NCI-H446 (cell line): ENCODE measurements at places on chromosomes 2 and 18.
A peak's percentile ranks its signal among the peaks of the same experiment; 100 is the strongest.

DNA sequence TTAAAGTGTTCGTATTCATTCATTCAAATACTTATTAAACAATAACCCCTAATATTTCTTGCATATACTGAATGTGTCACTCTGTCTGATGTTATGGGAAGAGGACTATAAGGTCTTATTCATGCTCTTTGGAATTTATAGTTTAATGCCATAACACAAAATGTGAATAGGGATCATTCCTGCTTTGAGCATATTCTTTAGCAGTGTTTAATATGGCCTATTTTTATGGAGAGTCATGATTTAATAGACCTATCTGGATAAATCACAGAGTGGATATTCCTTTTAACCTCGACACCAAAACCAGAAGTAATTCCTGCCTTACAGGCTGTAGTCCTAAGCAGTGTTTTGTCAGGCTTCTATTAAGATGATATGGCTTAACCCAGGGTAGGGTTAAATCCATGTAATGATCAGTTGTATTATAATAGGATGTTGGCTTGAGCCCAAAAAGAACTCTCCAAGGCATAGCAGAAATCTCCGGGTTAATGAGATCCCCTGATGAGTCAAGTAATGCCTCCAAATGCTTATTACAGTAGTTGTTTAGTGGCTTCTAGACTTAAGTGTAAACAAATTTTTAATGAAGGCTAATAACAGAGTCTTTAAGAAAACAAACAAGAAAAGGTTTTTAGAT is 54.3 kb downstream of the GULP1 start:
- DNase-seq = peak; percentile 38

DNA sequence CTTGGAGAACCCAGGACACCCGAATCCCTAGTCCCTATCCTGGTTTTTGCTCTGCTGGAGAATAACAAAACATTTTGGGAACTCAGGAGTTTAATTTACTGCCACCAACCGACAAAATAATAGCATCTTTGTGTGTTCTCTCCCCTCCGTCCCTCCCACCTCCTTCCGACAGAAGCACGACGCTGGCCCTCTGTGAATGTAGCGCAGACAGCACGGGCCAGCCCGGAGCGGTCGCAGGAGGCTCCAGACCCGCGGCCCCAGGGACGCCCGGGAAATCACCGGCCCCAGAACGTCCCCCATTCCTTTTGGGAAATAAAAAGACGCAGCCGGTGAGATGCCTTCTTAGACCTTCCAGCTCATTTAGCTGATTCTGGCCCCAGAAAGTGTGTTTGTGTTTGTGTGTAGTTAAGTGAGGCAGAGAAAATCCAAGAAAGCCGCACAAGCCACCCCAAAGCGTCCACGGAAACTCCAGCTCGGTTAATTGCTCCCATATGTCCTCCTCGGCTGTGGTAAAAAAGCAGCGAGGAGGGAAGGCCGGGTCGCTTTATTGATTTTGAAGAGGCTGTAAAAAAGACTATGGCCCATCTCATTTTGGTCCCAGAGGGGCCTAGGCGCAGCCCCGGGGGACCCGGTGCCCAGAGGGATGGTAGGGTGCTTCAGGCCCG is 577 bp upstream of the TANC1 start:
- peak; percentile 77 for DNase-seq

GRCh38 chr2:222315443-222316121 is 16.8 kb upstream of the PAX3 start:
- no peak for DNase-seq

GRCh38 chr2:16123856-16124780 is 183.8 kb downstream of the MYCN start:
- DNase-seq = no peak

GRCh38 chr18:506264-506663 is 5.8 kb upstream of the COLEC12 start:
- no peak for DNase-seq

- no peak for DNase-seq
Measured at GRCh38 chr18:8279346-8279745, 329.9 kb upstream of the RAB12 start.

DNA sequence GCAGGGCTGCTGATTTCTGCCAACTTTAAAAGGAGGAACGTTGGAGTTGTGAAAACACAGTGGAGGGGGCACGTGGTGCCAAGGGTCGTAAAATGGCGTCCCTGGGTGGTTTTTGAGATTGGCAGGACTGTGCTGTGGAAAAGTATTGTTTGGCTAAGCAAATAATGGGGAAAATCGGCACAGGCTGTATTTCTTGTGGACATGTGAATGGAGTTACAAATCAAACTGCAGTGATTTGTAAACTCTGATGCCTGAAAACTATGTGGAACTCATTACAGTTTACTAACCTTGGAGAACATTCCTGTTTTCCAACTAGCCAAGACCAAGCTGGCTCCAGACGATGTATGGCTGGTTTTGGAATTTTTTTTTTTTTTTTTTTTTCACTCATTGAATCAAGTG is 68.7 kb downstream of the KCTD1 start:
- no peak for DNase-seq

GRCh38 chr2:25132299-25132635 is 36.1 kb downstream of the POMC start:
- no peak for DNase-seq

DNA sequence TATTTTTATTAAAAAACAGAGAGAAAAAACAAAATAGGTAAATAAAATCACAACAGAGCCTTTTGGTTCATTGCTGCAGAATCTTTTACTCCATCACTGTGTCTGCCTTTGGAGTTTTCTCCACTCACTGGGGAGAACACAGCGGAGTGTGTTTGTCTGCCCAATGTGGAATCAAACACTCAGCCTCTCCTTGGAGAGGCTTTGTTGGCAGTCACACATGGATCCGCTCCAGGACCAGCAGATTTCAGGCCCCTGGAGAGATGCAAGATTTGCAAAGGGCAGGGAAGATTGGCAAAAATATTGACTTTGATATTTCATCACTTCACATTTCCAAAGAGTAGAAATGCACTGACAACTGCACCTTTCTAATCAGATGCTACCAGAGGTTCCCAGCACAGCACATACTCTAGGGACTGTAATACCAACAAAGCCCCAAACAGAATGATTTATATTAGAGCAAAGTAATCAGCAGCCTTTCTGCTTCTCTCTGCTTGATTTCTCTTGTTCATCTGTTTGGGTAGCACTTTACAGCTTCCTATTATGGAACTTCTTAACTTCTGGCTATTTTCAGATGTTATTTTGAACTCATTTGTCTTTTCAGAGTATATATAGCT is 1898.8 kb upstream of the PIK3C3 start:
- DNase-seq = peak; percentile 59

DNA sequence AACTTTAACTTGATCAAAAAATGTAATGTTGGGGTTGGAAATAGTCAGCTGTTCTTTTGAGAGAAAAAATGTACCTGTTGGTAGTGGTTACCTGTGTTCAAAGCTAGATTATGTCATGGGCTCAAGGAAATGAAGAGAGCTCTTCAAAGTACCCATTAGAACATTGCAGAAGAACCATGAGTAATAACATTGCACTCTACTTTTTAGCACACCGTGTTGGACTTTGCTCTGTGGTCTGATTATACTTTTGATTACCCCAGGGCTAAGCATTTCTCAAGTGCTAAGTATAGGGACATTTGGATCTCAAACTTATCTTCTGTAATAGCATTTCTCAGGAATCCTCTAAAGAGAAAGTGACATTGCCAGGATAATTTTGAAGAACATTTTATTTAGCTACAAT is 1122.8 kb upstream of the CELF4 start:
- no peak for DNase-seq

GRCh38 chr2:198059800-198060199 is 255.4 kb downstream of the PLCL1 start:
- no peak for DNase-seq

DNA sequence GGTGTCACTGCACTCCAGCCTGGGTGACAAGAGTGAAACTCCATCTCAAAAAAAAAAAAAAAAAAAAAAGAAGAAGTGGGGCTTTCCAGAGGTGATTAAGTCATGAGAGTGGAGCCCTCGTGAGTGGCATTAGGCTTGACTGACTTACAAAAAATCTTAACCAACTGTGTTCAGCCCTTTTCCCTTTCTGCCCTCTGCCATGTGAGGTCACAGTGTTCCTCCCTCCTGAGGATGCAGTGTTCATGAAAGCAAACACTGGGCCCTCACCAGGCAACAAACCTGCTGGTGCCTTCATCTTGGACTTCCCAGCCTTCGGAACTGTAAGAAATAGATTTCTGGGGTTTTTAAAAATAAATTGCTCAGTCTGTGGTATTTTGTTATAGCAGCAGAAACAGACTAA is 37.0 kb upstream of the METTL21A start:
- no peak for DNase-seq

- no peak for DNase-seq
Measured at GRCh38 chr2:112493048-112493447, 11.1 kb downstream of the TTL start.

DNA sequence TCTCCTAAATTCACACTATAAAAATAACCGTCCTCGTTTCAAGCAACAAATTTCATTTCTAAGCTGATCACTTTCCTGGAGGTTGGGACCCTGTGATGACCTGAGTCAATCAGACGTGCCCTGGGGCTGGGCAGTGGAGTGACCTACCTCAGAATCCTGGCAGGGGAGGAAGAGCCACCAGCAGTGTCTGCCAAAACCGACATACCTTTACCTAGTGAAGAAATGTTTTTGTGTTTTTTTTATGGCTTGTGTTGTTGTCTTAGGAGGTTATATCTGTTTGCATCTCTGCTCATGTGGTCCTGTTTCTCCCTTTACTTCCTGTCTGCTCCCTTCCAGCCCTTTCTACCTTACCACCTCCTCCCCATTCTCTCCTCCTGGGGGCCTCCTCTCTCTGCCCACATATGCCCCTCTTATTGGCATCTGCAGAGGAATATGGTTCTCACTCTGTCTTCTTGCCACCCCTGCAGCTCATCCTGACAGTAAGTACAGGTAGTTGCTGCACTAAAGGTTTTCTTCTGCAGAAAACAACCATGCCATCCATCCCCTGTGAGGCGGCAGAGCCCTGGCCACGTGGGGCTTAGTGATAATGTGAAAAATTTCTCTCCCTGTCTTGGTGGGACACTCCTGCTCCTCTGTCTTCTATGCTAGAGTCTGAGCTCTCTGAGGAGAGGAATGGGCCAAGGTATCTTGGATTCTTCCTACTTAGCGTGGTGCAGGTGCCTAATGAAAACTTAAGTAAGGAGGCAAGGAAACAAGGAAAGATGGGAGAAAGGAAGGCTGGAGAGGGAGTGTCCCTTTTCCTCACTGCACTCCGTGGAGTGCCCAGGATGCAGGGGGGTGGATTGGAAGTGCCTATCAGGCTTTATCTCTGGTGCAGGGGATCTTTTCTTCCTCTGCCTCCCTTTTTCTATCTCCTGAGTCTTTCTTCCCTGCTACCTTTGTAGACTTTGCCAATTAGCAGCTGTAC is 15.4 kb downstream of the ACOXL start:
- DNase-seq = no peak

DNA sequence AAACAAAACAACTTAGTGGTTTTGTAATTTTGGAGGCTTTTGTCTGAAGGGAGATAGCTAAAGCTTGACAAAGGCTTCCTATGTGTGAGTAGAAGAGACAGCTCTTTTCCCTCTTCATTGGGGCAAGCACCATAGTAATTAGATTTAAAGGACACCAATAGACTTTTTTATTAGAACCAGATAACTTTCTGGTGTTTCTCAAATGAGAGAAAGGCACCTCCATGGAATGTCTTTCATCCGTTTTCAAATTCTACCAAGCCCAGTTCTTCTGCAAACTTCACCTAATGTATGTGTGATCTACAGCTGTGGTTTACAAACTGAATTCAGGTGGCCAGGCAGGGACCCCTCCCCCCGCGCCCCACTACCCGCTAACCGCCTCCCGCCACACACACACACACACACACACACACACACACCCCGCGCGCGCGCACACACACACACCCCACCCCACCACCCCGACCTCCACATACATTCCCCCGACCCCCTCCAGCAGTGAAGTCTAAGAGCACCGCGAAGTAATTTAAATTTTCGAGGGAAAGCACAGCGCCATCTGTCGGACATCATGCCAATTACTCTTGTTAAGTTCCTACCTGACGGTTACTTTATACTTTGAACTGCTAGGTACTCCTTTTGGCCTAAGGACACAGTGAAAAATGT is 31.6 kb upstream of the PPP1R1C start:
- no peak for DNase-seq

GRCh38 chr2:119483395-119483753 is 40.9 kb downstream of the SCTR start:
- DNase-seq = no peak

DNA sequence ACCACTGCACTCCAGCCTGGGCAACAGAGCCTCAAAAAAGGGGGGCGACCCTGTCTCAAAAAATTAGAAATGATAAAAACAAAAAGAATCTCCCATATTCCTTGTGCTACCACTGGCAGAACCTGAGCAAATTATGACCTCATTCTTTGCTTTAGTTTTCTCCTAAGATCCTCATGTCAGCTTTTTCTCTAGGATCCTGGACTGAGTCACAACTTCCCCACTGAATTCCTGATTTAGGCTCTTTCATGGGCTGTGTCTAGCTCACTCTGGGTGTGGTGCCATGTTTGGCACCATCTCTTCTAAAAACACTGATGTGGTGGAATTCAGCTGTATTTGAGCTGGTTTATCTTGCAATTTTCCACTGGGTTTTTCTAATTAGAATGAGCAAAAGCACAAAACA is 37.1 kb downstream of the EXOC6B start:
- DNase-seq = no peak

DNA sequence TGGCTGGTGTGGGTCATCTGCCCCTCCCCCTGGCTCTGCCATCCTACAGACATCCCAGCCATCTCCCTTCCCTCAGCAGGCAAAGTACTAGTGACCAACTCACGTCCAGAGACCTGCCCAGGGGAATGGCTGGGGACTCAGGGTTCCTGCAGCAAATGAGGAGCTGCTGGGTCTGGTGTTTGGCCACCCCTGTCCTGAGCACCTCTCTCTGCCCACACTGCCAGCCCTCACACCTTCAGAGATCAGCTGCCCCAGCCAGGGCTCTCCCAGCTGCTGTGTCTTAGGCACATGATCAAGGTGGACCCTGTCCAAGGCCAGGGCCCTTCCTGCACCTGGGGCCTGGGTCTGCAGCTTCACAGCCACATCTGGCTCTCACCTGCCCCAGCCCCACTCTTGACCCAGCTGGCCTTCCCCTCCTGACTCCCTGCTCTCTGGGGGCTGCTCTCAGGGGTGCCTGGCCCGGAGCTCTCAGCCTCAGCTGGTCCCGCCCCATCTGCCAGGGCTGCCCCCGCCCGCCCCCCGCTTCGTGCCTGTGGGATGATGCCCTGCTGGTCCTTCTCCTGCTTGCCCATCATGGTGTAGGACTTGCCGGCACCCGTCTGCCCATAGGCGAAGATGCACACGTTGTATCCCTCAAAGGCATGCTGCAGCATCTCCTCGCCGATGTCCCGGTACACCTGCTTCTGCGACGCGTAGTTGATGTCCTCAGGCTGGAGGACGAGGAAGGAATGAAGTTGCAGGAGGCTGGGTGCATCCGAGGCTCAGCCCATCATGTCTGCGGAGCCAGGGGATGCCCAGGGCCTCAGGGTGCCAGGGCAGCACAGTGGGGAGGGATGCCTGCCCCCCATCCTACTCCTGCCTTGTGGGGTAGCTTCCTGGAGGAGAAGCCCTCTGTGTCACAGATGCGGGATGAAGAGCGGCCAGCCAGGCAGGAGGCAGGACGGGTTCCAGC is 32.2 kb downstream of the KIF1A start:
- no peak for DNase-seq
